Fibroblast of skin of left quadriceps (primary cell): ENCODE measurements at places on chromosomes 16 and 17.

GRCh38 chr17:64399071-64399766 lies 8.6 kb upstream of the PECAM1 start:
- DNase-seq: no peak

GRCh38 chr17:52762794-52763167 lies 604.3 kb upstream of the CA10 start:
- no peak for DNase-seq

GRCh38 chr16:84897911-84898377 lies 78.2 kb downstream of the CRISPLD2 start:
- no peak for DNase-seq

DNA sequence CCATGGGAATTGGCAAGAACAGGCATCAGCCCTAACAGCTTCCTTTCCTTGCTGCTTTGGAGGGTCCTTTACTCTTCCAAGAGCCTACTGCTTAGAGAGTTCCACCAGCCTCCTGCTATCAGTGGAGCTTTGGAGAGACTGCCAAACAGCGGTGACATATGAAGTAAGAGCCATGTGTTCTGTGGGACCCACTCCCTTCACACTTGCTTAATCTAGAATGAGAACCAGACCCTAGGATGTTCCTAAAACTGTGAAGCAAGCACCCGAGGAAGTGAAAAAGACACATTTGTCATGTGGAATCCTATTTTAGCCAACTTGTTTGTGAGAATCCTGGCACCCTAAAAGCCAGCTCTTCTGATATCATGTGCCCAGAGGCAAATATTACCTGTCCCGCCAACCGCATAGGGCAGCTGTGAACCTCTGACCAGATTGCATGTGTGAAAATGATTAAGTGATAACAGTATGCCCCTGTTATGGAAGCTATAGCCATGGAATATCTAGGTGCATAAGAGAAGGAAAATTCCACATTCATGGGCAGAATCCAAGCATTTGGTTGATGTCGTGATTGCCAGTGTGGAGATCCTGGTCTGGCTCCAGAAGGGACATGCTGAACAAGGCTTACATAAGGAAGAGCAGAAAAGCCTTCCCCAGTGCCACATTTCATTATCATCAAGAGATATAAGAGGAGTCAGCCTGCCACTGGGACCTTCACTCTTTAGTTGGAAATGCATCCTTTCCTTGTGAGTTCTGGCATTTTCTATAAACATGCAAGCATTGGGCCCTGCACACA lies 18.7 kb downstream of the RCVRN start:
- no peak for DNase-seq

DNA sequence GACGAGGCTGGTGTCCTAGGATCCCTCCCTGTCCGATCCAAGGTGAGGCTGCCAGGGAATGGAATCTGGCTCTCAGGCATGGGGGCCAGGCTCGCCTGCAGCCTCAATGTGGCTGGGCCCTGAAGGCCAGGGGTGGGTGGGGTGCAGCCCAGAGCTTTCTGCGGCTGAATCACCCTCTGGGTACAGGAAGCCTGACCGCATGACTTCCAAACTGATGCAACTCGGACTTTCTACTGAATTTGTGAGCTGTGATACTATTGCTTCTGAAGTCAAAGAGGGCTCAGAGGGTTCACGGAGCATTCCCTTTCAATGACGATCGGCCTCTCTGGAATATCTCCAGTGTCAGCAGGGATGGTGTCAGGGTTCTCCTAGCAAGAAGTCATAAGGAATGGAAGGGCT lies 123.7 kb downstream of the METRNL start:
- DNase-seq: peak; percentile 60

- peak; percentile 55 for DNase-seq
Observed at GRCh38 chr16:17518441-17518840, 47.7 kb upstream of the XYLT1 start.

- DNase-seq: no peak
Observed at GRCh38 chr16:9134739-9135138, 43.3 kb downstream of the HAPSTR1 start.

DNA sequence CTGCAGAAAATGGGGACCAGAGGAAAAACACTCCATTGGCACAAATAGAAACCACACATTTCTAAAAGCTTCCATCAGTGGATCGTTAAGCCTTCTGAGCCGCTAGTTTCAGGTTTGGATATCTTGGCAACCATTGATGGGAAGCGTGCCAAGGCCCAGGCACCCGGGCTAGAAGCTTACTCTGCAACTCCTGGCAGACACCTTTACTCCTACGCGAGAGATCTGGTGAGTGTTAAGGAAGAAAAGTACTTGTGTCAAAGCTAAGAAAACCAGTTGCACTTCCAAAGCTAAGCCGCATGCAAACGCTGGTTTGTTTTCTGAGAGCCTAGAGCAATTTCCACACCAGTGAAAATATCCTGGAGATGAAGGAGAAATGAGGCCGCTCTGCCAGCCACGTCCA lies 472.4 kb downstream of the PMP22 start:
- DNase-seq: no peak

GRCh38 chr17:82221341-82221902 lies 7.4 kb upstream of the SLC16A3 start:
- no peak for DNase-seq

GRCh38 chr17:79126139-79126538 lies 51.5 kb downstream of the ENGASE start:
- no peak for DNase-seq
